ENCODE measurements at places on chromosomes 6 and 20. TPM values are rescaled to one million over a fixed set of nuclear protein-coding genes. Genes with fewer than 3 reads are reported as not detected.

CAGE1 gene
- total RNA-seq, result not detected

SOX18 gene
- 40.8 TPM for total RNA-seq

GABBR1 gene
- 53.0 TPM for total RNA-seq

DNA sequence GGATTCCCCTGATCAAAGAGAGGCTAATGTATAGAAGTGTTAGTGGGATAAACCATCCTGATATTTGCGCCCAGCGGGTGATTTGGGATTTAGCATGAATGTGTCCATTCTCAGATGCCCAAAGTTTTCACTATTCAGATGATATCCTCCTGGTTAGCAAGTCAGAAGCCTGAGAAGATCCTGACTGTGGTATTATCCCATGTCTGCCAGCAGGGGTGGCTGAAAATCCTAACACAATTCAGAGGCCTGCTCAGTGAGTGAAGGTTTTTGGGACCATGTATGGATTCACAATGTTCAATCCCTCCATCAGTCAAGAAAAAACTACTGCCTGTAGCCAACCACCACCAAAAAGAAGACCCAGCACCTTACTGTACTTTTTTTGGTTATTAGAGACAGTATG, 34.1 kb upstream of the SPACA1 start:
- no peak for DNase-seq

GRCh38 chr6:42431356-42431755, 20.4 kb downstream of the TRERF1 start:
- DNase-seq, result no peak

DNA sequence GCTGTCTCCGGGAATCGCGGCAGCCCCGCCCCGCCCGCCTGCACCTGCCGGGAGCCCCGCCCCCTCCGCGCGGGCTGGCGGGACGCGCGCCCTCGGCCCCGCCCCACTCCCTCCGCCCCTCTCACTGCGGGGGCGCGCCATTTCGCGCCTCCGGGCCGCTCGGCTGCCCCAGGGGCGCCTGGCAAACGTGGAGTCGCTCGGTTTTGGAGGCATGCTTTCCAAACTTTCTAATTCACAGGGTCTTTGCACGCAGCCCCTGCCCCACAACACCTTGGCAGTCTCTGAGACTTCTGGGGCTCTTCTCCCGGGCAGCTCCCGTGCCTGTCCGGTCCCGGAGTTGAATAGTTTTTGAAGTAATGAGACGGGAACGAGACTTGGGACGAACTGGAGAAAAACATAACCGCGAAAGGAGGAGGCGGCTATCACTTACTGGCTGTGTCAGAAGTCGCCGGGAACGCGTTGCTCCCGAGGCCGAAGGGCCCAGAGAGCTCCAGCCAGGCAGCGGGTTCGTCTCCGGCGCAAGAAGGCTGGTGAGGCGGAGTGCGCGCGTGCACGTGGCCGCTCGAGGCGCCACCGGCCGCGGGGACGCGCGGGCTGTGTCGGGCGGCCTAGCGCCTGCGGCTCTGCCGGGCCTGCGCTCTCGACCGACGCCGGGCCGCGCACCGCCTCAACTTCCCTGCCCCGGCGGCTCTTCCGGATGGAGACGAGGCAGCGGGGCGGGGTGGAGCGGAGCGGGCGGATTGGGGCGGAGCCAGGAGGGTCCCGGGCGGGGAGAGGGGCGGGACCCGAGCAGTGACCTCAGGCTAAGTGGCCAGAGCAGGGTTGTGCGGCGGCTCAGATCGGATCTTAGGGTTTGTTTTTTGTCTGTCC, at the start of gene MCM9:
Gene MCM9, minus strand, starts transcription at position 699 of the 870 bp plus-strand sequence. CDS start 3,436 bp downstream, outside the sequence.
- DNase-seq, result peak; percentile 98

FUT9 gene
- not detected for total RNA-seq

GRCh38 chr6:100230115-100230952, 234.4 kb downstream of the SIM1 start:
- DNase-seq, result no peak

IRAK1BP1 gene
- total RNA-seq, result 5.6 TPM

SIRPD gene
- 0.24 TPM for total RNA-seq

OR2J3 gene
- not detected for total RNA-seq

DNA sequence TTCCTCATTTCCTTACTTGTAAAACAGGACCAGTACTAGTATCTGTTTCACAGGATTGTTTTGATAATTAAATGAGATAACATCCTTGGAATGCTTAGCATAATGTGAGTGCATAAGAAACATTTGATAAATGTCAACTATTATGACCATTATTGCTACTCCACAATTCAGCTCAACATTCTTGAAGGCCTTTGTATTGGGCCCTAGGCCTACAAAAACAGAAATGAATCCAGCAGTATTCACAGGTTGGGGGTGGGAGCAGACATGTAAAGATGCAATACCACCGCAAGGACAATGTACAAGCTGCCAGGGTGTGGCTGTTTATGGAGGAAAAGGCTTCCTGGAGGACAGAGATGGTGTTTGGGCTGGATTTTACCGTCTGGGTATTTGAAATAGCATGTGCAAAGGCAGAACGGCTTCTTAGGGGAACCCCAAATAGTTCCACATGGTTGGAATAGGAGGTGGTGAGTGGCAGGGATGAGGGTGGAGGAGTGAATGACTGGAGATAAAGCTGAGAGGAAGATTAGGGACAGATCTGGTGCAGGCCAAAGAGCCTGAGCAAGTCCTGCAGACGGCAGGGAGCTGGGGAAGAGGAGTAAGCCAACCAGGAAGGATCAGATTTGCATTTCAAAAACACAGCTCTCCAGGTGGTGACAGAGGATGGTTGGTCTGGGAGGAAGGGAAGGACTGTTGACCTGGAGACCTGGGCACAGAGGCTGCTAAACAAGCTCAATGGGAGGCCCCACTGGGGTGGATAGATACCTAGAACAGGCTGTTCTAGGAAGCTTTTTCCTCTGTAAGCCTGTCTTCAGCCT, 57.0 kb upstream of the EPB41L1 start:
- no peak for DNase-seq

- DNase-seq, result no peak
Observed at GRCh38 chr6:158757753-158758090, 61.4 kb downstream of the EZR start.

DNA sequence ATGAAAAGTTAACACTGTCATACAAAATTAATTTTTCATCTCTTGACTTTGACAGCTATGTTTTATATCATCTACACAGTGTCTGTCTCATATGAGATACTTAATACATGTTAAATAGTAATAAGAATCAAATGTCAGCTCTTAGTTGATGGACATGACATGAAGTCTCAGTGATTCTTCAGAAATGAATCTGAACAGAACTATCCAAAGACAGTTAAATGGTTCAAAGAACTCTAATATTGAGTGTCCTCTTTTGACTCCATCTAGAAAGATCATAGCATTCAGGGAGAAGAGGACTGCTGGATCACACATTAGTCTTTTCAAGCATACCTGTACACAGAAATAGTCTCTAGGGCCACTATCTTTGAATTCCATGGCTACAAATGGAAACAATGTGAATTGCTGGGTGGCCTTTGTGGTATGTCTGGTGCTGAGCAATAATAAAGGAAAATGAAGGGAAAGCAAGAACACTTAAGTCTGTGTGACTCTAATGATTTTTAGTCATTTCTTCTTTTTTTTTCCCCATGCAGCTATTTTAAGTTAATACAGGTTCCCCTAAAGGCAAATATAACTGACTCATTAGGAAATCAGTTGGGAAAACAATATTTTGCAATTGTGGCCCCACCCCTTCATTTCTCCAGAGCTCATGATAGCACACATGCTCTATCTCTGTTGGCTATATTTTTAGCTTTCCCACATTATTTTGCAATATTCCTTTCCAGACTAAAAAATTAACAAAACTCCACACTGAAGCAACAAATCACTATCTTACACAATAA, 367.5 kb downstream of the GRIK2 start:
- no peak for DNase-seq

GRCh38 chr6:138403324-138403800, 661 bp upstream of the HEBP2 start:
- DNase-seq, result peak; percentile 83

DNA sequence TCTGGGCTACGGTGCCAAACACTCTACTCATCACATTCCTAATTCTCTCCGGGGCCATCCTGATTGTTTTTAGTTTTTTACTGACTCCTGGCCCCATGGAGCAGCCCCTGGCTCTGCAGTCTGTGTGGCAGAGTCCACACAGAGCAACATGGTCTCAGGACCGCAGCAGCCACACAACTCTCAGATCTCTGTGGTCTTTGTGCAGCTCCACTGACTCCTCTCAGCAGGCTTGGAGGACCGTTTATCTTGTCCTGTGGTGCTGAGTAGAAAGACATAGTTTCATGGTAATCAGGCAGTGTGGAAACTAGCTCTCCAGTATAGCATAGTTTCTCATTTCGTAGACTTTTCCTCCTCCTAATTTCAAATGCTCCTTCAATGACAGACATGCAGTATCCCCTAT, 168.4 kb downstream of the EDN1 start:
- DNase-seq, result no peak

GRCh38 chr20:63122626-63123025, 93.3 kb downstream of the YTHDF1 start:
- peak; percentile 54 for DNase-seq

SNAP25 gene
- total RNA-seq, result 0.37 TPM

DNA sequence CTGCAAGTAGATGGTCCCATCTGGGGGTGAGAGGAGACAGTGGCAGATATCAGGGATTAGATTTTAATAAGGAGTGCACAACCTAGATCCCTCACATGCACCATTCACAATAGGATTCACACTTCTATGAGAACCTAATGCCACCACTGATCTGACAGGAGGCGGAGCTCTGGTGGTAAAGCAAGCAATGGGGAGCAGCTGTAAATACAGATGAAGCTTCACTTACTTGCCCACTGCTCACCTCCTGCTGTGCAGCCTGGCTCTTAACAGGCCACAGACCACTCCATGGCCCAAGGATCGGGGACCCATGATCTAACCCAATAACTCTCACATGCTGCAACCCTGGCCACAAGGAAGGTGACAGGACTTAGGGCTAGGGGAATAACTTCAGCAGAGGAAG, 75.4 kb downstream of the ZNF133 start:
- no peak for DNase-seq

- DNase-seq, result no peak
Observed at GRCh38 chr6:78487401-78487800, 379.9 kb upstream of the IRAK1BP1 start.

ETV7 gene
- 0.57 TPM for total RNA-seq

- DNase-seq, result no peak
Observed at GRCh38 chr20:20065361-20065760, 13.0 kb downstream of the CFAP61 start.

LY6G6F gene
- not detected for total RNA-seq

DNA sequence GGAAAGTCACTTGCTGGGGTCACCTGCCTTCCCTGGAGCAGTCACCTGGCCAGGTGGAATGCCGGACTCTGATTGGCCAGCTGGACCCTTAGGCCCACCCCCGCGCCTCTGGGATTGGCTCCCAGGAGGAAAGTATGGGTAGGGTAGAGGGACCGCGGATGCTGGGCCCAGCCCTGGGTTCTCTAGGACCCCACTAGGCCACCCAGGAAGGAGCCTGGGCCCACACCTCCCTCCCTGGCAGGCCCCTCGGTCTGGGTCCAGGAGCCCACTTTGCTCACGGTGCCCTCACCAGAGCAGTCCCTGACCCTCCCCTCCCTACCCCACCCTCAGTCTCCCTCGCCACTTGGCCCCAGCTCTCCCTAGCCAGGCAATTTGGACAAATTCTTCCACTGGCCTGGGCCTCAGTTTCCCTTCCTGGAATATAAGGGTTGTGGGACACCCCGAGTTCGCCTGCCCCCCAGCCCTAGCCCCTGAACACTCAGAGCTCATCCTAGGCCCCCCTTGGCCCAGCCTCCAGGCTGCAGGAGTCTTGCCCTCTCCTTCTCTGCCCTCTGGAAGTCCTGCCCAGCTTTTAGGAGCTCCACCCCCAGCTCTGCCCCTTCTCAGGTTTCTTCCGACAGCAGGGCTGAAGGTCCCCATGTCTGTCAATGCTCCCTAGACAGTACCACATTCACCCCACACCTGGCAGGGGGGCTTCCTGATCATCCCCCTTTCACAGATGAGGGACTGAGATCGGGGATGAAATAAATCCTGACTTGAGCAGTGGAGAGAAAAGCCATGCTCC, 299.6 kb downstream of the TAF4 start:
- peak; percentile 72 for DNase-seq

DNA sequence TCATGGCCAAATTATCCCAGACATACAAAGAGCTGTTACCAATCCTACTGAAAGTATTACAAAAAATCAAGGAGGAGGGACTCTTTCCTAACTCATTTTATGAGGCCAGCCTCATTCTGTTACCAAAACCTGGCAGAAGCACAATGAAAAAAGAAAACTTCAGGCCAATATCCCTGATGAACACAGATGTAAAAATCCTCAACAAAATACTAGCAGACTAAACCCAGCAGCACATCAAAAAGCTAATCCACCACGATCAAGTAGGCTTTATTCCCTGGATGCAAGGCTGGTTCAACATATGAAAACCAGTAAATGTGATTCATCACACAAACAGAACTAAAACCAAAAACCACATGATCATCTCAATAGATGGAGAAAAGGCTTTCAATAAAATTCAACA, 109.2 kb downstream of the C6orf118 start:
- DNase-seq, result no peak

- peak; percentile 87 for DNase-seq
Observed at GRCh38 chr20:34475979-34476736, 40.1 kb upstream of the DYNLRB1 start.

DNA sequence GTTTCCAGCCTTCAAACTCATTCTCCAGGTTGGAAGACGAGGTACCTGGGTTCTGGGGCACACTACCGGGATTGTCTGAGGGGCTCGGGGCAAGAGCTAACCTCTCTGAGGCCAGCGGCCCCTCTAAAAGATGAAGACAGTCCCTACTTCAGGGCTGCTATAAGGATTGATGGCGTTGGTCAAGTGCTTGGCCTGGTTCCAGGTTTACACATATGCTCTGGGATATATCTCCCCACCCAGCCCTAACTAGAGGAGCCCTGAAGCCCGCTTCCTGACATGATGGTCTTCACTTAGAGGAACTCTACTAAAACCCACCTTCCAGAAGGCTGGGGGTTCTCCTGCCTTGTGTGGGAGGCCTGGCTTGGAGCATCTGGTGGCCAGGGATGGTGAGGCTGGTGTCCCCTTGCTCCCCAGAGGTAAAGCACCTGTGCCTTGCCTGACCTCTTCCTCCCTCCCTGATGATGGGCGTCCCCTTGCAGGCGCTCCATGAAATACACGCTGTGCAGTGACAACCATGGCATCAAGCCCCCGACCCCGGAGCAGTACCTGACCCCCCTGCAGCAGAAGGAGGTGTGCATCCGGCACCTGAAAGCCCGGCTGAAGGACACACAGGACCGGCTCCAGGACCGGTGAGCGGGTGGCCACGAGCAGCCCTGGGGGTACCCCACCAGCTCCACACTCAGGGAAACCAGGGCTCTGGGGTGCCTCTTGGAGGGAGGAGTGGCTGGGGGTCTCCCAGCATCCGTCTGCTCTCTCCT, 28.7 kb downstream of the SDCBP2 start:
- peak; percentile 73 for DNase-seq

ZMYND8 gene
- total RNA-seq, result 29.3 TPM

- DNase-seq, result no peak
Observed at GRCh38 chr6:28772480-28773381, 151.1 kb downstream of the TRIM27 start.

DNA sequence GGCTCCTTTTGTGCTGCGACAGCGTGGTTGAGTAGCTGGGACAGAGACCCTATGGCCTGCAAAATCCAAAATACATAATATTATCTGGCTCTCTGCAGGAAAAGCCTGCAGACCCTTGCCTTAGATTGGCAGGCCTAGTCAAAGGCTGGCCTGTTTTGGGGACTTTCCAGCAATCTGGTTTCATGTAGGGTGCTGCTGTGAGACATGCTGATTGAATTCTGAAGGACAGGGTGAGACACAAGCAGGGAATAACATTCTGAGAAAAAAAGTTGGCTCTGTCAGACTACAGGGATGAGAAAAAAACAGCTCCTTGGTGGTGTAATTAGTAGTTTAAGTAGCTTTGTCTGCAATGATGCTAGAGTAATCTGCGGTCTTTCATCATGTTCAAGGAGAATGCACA, 402.7 kb upstream of the AGPAT4 start:
- no peak for DNase-seq

- DNase-seq, result no peak
Observed at GRCh38 chr6:81933089-81933488, 180.6 kb upstream of the TENT5A start.
